ENCODE measurements at places on chromosomes 5 and 9. TPM values are rescaled to one million over a fixed set of nuclear protein-coding genes. Genes with fewer than 3 reads are reported as not detected.

LECT2 gene
- not detected for total RNA-seq

GRCh38 chr9:130994135-130995085 is 14.6 kb upstream of the LAMC3 start:
- DNase-seq, result no peak

DNA sequence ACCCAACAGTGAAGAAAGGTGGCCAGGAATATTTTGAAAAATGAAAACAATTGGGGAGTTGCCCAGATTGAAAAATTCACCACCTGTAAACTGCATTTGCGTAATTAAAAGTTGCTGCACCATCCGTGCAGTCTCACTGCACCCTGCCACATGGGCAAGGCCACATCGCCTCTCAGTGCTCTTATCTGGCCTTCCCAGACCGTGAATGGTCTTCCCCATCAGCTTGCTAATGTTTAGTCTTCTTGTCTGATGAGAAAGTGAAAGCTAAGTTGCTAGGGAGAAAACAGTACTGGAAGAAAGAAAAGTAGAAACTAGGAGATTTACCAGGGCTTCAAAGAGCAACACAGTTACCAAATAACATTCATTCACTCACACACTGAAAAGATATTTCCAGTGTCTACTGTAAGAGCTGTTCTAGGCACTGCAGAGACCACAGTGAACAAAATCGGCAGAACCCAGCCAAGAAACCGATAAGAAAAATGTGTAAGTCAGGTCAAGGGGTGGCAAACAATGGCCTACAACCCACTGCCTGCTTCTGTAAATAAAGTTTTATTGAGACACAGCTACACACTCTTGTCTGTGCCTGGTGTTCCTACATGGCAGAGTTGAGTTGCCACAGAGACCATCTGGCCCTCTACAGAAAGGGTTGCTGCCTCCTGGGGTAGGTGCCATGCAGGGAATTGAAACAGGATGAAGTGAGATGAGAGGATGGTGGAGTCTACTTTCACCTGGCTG is 51.2 kb upstream of the CTSL start:
- DNase-seq, result peak; percentile 15

DNA sequence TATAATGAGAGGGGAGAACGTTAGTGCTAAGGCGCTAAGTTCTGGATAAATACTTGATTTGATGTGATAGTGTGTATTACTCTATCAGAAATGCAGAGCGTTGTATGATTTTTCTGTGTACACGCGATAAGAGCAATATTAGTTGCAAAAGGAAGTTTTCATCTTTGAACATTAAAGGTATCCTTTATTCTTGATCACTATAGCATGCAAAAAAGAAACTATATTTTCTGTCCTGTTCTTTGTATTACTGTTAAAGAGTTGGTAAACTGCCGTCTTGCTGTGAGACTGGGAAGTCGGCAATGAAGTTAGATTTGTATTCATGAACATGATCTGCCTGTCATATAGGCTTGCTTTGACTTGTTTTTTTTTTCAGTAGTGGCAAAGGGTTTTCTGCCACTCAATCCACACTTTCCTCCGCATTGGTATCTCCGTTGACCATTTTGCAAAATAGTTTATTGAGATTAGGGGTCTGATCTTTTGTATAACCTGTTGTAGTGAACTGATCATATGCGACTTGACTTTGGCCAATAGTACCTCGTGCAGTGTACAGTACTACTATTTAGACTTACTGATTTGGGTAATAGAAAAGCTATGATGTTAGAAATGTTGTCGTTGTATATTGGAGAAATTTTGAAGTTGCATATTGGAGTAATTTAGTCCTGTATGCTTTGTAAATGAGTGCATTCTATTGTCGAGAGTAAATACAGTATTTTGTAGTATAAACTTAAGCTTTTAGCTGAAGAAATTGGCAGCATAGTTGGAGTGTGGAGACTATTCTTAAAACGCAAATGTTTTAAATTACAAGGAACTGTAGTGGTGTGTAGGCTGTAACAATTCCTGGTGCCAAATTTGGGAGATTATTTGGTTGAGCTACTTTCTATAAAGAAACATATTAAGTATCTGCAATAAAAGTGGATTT is 1.7 kb downstream of the DENND4C start:
- peak; percentile 2 for DNase-seq

GGTA1 gene
- not detected for total RNA-seq

DNA sequence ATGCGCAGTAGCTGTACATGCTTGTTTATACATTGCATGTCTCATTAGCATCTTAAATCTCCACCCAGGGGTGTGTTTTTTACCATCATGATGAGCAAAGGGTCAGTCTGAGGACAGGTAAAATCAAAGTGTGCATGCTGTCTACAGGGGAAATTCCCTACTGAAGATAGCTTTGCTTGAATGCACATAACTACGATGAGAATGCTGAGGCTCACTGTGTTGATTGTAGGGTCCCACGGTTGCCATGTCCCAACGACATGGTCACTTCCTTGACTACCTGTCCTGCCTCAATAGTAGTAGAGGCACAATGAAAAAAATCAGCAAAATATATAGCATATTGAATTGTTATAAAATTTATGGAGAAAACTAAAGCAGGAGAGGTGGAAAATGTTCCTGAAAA is 95.6 kb upstream of the TUSC1 start:
- DNase-seq, result no peak

PTGES gene
- total RNA-seq, result 2.8 TPM

DNA sequence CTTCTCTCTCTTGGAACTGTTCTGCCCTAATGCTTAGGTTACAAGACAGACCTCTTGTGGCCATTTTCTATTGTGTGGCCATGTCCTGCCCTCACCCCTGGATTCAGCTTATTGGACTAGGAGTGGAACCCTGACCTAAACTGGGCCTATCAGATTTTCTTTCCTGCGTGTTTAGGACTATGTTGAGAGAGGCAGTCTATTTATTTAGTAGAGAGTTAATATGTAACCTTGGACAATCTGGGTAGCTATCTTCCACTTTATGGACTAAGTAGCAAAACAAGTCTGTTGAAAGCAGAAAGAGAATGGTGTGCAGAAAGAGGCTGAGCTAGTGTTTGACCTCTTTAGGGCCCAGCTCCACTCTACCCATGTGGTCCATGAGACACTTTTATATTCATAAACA is 82.6 kb upstream of the SMIM32 start:
- DNase-seq, result no peak

- DNase-seq, result no peak
These were observed 758.8 kb upstream of the CDH9 start for GRCh38 chr5:27797220-27797619.

- DNase-seq, result no peak
These were observed 25.5 kb downstream of the OR2V1 start for GRCh38 chr5:181105391-181106025.

GAS1 gene
- 3.1 TPM for total RNA-seq

DNA sequence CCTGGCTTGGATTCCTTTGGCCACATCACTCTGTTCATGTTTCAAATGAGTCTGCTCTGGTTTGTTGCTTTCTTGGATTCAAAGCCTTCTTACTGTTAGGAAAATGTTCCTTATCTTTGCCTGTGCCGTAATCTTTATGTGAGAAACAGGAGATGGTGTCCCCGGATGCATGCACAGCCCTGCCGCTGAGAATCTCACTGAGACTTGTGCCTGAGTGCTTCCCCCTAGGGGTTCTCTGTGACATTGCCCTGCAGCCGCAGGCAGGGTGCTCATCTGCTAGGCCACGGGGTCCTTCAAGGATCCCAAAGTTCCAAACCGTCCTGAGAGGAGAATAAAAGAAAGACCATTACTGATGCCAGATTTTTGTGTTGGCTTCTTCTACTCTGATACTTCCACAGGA is 81.4 kb upstream of the ANKRD55 start:
- DNase-seq, result no peak

DNA sequence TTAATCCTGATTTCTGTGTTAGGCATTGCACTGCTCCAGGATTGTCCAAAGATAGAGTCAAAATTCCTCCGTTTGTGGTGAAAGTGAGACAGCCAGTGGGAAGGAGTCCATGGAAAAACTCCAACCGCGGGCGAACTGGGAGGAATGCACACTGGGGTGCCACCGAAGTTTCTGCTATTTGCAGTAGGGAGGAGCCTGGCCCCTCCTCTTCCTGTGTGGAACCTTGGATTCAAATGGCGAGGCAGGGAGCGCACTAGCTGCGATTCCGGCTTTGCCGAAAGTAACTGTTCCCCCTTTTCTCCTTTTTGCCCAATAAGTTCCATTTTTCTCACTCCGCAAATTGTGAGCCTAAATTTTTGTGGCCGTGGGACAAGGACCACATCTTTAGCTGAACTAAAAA is 9.3 kb downstream of the BAAT start:
- DNase-seq, result no peak

- no peak for DNase-seq
These were observed 23.0 kb upstream of the LARP1 start for GRCh38 chr5:154732212-154732611.

NMUR2 gene
- not detected for total RNA-seq

- DNase-seq, result no peak
These were observed 287.7 kb downstream of the FBXL7 start for GRCh38 chr5:15787681-15788080.

GRCh38 chr9:137907776-137908175 is 30.2 kb downstream of the CACNA1B start:
- no peak for DNase-seq

DNA sequence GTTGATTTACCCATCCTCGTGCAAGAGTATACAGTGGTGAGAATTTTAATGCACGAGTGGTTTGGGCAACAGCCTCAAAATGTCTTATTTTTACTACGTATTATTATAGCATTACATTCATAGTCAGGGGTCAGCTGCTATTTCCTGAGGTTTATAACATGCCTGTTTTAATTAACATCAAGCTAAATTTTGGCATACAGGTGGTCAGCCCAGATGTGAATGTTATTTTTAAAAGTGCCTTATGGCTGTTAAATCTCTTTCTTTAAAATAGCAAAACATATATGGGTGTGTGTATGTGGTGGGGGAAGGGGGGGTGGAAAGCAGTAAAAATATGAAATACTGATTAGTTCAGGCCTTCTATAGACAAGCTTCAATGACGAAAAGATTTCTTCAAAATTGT is 424.5 kb upstream of the CLINT1 start:
- no peak for DNase-seq

GRCh38 chr5:180102636-180103035 is 31.1 kb upstream of the RNF130 start:
- no peak for DNase-seq
